ENCODE measurements at places on chromosomes 11 and 22. TPM values are rescaled to one million over a fixed set of nuclear protein-coding genes. Genes with fewer than 3 reads are reported as not detected.

DNA sequence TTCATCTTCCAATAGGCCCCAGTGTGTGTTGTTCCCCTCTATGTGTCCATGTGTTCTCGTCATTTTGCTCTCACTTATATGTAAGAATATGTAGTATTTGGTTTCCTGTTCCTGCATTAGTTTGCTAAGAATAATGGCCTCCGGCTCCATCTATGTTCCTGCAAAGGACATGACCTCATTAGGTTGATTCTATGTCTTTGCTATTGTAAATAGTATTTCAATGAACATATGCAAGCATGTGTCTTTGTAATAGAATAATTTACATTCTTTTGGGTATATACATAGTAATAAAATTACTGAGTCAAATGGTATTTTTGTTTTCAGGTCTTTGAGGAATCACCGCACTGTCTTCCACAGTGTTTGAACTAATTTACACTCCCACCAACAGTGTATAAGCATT is 202.9 kb upstream of the KIRREL3 start:
- DNase-seq: no peak

The RAB30 gene
- polyA plus RNA-seq: 8.4 TPM

DNA sequence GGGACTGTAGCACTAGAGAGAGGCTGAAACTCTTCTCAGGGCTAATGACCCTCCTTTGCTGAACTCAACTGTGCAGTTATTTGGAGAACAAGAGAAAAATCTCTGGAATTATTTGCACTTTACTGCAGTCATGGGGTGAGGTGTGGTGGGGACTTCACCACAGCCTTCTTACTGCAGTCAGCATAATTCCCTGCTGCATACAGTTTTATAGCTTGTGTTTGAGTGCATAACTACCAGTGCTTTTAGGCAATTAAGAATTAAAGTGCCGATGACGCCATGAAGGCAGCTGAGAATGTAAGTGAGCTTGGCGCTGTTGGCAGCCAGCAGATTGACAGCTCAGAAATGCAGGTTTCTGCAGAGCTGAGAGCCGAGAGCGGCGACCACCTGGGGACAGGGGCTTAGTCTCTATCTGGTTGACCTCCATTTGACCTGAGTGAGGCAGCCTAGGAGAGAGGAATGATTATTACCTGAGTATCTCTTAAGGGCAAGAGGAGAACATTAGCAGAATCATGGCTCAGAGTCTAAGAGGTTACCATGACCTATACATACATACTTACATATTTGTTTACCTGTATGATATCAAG is 830.0 kb downstream of the NTM start:
- DNase-seq: no peak

DNA sequence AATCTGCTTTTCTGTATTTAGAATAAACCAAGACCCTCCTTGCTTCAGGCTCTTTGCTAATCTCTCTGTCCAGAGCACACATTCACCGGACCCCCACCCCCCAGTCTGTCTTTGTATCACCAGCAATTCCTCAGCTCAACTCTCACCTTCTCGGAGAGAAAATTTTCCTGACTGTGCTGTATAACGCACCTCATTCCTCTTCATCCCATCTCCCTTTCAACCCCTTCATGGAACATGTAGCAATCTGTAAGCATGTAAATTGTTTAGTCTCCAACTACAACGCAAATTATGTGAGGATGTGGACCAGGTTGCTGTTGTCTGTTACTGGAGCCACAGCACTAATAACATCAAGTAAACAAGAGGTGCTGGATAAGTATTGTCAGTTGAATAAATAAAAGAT is 349.8 kb downstream of the DCDC1 start:
- DNase-seq: no peak

The KRTAP5-10 gene
- polyA plus RNA-seq: 0.21 TPM

- DNase-seq: no peak
Measured at GRCh38 chr11:110318638-110319404, 22.4 kb upstream of the RDX start.

The DEFB131B gene
- 1.8 TPM for polyA plus RNA-seq

DNA sequence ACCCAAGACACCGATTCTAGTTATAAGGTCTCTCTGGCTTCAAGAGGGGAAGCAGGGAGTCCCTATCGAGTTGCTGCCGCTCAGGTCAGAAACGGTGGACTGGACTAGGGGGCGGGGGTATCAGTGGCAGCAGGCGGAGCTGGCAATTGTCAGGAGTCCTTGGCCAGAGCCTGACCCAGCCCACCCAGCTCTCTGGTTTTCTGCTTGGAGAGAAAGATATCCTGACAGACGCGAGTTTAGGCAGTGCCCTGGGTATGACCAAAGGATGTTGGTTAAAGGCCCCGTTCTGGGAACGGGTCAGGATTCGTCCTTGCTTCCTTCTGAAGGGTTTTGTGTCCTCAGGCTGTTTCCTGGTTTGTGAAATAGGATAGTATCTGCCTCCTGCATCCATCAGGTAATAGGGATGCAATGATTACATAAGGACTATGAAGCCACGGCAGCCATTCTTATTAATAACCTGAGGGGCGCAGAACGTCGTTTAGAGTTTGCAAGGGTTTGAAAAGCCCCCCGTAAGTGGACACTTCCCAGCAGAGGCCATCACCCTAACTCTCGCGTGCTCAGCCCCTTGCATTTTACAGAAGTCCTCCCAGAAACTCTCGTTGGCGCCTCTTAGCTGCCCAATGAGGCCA is 700 bp upstream of the DEPDC5 start:
- DNase-seq: no peak

DNA sequence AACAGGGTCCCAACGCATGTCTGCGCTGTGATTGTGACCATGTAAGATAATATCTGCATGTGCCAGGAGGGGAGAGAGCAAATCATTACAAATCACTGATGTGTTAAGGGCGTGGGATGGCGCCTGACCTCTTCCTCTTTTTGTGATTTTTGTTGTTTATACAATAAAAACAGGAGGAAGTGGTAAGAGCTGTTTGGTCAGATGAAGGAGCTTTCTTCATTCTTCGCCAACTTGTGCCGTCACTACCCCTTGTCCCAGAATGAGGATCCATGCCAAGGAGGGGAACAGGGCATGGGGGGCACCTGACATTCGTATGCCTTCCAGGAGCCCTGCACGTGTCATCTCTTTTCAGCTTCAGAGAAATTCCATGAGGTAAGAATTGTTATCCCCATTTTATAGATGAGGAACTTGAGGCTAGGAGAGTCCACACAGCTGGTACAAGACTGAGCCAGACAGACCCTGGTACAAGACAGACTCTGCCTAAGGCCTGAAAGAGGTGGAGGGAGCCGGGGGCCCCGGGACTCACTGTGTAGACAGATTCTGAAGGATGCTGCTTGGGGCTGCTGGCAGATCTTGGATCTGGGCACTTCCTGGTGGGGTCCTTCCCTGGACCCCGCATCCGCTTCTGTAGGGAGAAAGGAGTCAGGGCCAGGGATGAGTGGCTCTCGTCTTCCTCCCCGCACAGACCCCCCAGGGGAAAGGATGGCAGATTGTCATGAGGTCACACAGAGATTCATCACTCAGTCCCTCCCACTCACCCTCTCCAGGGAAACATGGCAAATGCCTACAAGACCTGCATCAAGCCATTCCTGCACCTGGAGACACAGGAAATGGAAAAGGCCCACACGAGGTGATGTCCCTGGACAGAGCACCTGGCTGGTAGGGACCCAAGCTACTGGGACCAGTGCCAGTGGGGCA is 34.6 kb downstream of the NFAM1 start:
- DNase-seq: no peak

- no peak for DNase-seq
Measured at GRCh38 chr11:46271875-46272815, 5.3 kb upstream of the CREB3L1 start.

The ACRV1 gene
- polyA plus RNA-seq: 0.97 TPM

The FGF19 gene
- polyA plus RNA-seq: 1.7 TPM

DNA sequence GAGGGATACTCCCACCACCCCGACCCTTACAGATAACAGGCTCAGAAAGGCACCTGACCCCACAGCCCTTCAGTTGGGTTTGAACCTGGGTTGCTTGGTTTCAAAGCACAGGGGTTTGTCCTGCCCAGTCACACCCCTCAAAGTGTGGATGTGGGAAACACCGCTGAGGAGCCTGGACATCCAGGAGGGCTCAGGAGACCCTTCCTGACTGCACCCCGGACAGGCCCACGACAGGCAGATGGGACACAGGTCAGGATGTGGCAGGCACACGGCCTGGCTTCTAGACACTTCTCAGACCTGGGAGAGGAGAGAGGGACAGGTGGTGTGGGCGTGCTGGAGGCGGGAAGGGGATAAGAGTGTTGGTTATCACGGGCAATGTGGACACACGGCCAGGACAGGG is 932.3 kb downstream of the BRD1 start:
- no peak for DNase-seq

The MUC6 gene
- polyA plus RNA-seq: 9.9 TPM

DNA sequence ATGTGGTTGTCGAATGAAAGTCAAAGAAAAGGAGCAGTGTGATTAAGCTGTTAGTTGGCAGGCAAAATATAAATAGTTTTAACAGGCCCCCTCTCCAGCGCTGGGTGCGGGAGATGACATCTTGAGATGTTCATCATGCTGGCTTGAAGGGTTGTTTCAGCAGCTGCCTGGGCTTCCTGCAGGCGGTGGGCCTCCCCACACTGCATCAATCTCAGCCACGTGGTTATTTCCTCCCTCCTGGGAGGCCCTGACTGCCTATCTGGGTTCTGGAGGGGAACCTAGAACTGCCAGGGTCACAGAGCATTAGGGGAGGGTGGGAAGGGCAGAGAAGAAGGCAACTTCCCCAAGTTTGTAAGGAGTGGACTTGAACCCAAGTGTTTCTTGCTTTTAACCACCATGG is 173.3 kb upstream of the SYT13 start:
- DNase-seq: no peak

The MYEOV gene
- polyA plus RNA-seq: 6.2 TPM

GRCh38 chr11:14184028-14184940 is 174.7 kb downstream of the RRAS2 start:
- no peak for DNase-seq

GRCh38 chr11:130464291-130464812 is 15.9 kb downstream of the ADAMTS15 start:
- DNase-seq: no peak

DNA sequence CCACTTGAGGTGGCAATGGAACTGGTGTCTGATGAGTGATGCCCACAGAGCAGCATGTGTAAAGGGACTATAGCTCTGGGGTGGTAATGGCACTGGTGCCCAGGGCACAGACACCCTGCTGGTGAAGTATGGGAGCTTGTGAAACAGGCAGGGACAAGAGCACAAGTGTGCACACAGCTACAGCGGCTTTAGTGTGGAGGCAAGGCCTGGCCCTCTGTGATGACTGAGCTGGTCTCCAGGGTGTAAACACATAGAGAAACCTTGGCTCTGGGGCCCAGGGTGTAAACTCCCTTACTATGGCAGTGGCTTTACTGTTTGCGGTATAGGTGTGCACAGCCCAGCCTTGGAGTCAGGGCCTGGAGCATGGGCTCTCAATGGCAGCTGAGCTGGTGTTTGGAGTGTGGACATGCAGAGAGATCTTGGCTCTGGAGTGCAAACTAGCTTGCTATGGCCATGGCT is 46.3 kb downstream of the BIRC2 start:
- no peak for DNase-seq

The TST gene
- polyA plus RNA-seq: 46.3 TPM

DNA sequence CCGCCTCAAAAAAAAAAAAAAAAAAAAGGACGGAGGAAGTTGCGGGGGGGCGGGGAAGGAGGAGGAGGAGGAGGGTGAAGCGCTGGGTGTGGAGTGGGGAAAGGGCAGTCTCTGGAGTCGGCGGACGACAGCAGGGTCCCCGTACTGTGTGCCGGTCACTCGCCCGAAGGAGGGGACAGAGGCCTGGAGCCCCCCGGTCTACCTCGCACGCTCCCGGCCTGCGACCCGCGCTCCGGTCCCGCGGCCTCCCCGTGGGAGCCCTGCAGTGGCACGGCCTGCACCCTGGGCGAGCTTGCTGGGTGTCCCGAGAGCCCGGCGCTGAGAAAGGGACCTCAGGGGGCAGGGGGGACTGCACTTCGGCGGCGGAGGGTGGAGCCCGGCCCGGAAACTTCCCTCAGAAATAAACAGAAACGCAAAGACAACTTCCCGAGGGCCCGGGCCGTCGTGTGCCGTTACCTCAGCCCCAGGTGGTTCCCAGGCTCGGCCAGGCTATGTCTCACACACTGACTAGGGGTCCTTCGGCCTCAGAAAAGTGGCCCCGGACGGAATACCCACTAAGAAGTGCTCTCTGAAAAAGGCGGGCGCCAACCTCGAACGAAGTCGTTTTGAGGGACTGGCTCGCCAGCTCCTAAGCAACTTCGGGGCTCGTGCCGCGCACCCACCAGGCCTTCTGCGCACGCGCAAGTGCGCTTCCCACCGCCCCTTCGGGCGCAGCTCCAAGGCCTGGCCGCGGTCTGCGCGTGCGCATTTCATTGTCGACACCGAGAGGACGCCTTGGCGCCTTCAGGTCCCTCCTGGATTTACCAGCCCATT is at the start of gene MAJIN:
Gene MAJIN, minus strand, starts transcription at position 688 of the 813 bp plus-strand sequence. CDS start 12,703 bp downstream, outside the sequence.
- peak; percentile 80 for DNase-seq

DNA sequence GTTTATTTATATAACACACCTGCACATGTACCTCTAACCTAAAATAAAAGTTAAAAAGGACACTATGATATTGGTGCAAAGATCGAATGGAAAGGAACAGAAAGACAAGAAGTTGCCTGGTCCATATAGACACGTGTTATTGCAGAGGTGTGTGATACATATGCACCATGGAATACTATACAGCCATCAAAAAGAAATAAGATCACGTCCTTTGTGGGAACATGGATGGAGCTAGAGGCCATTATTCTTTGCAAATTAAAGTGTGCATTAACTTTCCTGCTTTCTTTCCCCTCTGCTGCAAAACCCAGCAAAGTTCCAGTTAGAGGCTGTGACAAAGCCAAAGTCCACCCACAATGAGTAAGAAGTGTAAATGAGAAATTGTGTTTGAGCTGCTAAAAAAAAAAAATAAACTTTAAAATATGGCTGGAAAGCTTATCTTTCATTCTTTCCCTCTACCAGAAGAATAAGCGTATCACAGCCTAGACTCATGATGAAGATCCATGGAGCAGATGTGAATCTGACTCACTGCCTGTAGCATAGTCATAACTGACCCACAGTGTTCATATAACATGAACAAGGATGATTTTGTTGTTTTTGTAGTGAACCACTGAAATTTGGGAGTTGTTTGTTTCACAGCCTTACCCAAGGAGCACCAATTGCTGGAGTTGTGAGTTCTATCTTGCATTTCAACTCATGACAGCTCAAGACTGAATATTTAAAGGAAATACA is 9.6 kb downstream of the OR52K1 start:
- no peak for DNase-seq

- DNase-seq: no peak
Measured at GRCh38 chr11:116164843-116165242, 607.9 kb downstream of the BUD13 start.

DNA sequence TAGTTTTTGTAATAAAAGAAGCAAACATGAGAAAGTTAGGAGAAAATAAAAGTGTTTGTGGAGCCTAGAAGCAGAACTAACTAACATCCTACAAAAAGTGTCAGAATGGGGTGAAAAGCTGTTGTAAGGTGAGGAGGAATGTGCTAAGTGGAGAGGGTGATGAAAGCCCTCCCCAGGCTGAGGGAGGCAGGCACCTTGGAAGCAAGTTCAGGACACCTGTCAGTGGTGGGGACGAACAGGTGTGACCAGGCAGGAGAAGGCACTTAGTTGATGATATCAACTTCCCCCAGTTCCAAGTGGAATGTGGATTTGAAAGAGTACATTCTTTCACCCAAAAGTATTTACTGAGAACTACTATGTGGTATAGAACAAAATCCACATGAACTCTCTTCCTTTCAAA is 18.7 kb upstream of the BMAL1 start:
- DNase-seq: no peak

GRCh38 chr22:27386186-27386585 is 415.4 kb downstream of the MN1 start:
- no peak for DNase-seq

- no peak for DNase-seq
Measured at GRCh38 chr11:94000659-94001058, 20.5 kb upstream of the HEPHL1 start.

Data from right renal pelvis (tissue), 4 donors.